ENCODE measurements at places on chromosomes 7 and 10.

- no peak for DNase-seq
Observed at GRCh38 chr10:76717141-76717540, 920.5 kb downstream of the KCNMA1 start.

DNA sequence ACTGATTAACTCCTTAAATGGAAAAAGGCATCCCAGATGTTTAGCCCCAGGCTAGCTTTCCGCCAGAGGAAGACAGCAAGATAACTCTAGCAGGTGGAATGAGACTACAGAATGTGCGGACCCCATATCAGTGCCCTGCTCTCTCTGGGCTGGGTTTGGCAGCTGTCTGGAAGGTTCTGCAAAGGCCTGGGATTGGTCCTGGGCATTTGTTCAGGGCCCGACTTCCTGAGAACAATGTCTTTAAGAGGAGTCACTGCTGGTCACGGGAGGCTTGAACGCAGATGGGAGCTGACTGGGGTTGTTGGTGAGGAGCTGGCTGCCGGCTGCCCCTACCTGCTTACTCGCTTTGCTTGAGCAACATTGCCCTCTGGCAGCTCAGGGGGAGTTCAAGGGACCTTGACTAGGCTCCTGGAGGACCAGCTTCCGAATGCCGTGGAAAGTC is 130.6 kb upstream of the BTBD16 start:
- no peak for DNase-seq

DNA sequence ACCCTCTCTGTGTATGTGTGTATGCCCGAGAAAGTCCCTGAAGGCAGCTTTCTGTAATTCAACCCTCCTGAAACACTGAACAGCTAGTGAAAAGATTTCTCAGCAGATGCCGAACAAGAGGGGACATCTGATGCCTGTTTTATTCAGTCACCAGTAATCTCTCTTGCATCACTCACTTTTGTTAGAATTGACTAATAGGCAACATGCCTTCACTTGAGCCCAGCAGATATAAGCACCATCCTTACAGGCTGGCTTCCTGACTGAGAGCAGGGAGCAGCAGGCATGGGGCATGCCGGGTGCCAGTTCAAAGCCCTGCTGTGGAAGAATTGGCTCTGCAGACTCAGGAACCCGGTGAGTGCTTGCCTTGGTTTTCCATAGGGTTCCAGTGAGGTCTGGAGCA is at the start of gene ABCA13:
Gene ABCA13, plus strand, starts transcription at position 257 of the 400 bp plus-strand sequence. Its CDS starts 26 bp downstream, at position 283.
- no peak for DNase-seq

DNA sequence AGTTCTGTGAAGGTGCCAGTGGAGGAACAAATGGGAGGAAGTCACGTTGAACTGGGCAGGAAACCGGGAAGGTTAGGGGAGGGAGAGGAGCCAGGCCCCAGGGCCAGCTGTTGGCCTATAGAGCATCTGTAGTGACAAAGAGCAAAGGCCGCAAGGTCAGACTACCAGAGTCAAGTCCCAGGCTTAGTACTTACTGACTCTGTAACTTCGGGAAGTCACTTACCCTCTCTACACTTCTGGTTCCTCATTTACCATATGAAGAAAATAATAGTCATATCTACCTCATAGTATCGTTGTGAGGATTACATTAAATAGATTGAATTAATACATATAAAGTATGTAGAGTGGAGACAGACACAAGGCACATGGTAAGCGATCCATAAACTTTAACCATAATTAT is 101.8 kb upstream of the FZD1 start:
- no peak for DNase-seq

GRCh38 chr7:4959893-4960292 is 906 bp upstream of the MMD2 start:
- no peak for DNase-seq

GRCh38 chr10:18610517-18610916 is 40.9 kb downstream of the NSUN6 start:
- DNase-seq, result no peak

Measured in stimulated activated CD8-positive, alpha-beta memory T cell treated with anti-CD3 and anti-CD28 coated beads, Interleukin-15, amount 100 ng/mL, for 48 hours (primary cell).